Ammon's horn (tissue), 1 donor: ENCODE measurements at places on chromosomes 3 and 15.

- peak; percentile 95 for DNase-seq
Measured at GRCh38 chr15:68875377-68876116, 54.8 kb upstream of the SPESP1 start.

- no peak for DNase-seq
Measured at GRCh38 chr3:52072020-52072419, 15.6 kb upstream of the DUSP7 start.

- no peak for DNase-seq
Measured at GRCh38 chr3:134038071-134038491, 8.4 kb upstream of the SLCO2A1 start.

- no peak for DNase-seq
Measured at GRCh38 chr15:29914511-29914926, 92.3 kb upstream of the TJP1 start.

DNA sequence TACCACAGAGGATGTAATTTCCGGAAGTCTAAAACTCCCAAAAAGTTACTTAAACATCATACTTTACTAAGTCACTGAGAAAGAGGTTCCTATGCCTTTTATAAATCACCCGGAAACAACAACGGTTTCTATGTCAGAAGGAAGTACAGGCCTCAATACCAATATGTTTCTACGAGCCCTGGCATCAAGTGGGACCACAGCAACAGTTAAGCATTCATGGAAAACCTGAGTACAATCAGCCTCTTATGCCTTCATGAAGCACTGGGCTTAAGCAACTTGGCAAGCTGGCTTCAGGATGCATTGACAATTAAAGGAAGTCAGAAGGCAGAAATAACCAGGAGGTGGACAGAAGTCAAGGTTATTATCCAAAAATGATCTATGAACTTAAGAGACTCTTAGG, 19.1 kb upstream of the B3GNT5 start:
- DNase-seq: peak; percentile 68

GRCh38 chr3:38120693-38121450, 16.1 kb downstream of the ACAA1 start:
- no peak for DNase-seq

GRCh38 chr15:56640549-56640948, 92.8 kb downstream of the ZNF280D start:
- no peak for DNase-seq

GRCh38 chr15:45009046-45009445, 13.9 kb upstream of the SORD start:
- no peak for DNase-seq

DNA sequence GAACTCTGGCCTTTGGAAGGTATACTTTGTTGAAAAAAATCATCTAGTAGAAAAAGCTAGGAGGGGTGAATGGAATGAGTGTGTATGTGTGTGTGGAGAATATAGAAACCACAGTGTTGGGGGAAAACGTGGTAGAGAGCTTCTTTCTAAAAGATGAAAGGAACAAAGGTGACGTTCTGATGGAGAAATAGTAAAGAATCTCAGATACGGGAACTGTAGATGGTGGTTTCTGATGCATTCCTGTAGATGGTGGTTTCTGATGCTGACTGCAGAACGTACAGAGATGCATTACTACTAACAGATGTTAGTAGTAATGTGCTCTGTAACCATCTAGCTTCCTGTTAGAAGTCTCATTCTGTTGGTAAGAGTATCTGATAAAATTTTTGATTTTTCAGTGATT, 60.2 kb downstream of the VPS8 start:
- no peak for DNase-seq

DNA sequence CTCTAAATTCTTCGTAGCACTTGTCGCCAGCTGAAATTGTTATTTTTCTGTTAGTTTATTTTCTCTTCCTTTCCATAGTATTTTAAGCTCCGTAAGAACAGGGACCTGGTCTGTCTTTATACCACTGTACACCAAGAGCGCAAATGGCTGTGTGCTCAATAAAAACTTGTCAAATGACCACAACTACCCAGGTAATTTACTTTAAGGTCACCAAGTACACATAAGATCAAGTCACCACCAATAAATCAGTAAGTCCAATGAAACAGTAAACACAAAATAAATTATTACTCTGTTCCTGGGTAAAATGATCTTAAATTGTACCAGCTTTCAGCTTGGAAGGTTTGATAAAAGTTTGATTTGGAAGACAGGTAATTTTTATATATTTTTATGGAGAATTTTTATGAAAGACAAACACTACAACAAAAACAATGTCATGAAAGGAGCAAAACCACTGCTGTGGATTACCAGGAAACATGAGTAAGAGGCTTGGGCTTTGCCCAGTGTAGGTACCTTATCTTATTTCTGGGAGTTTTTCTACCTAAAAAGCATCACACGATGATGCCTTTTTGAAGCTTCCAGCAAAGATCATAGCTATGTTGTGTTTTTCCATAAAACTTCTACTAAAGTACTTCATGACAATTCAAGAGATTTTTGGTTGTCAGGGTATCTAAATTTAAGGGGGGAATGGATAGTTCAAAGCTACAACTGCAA, 406.8 kb downstream of the SHQ1 start:
- no peak for DNase-seq

DNA sequence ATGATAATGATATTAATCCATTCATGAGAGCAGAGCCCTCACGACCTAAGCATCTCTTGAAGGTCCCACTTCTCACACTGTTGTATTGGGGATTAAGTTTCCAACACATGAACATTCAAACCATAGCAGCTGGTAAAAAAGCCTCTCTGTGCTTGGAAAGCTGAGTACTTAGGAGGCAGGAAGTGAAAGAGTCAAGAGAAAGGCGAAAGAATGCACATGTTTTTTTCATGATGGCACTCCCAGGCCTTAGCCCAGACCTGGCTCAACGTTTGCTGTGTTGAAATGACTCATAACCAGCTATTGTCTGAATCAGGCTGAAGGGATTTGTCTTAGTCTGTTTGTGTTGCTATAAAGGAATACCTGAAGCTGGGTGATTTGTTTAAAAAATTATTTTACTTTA, 84.4 kb upstream of the RGMA start:
- no peak for DNase-seq

DNA sequence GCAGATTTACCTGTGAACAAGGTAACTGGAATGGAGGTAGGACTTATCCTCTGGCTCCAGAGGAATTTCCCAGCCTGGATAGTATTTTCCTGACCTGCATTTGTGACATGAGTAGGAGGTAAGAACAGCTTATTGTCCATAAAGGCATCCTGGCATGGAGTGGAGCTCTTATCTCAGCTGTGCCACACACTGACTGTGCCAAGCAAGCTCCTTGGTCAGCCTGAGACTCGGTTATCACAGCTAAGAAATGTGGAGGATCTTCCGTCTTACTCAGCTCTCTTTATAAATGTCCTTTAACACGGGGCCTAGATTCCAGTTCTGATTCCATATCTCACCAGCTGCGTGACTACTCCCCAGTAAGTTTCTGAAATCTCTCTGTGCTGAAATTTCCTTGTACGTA, 38.9 kb downstream of the SLCO3A1 start:
- no peak for DNase-seq

- no peak for DNase-seq
Measured at GRCh38 chr3:132134611-132135010, 99.8 kb upstream of the CPNE4 start.

DNA sequence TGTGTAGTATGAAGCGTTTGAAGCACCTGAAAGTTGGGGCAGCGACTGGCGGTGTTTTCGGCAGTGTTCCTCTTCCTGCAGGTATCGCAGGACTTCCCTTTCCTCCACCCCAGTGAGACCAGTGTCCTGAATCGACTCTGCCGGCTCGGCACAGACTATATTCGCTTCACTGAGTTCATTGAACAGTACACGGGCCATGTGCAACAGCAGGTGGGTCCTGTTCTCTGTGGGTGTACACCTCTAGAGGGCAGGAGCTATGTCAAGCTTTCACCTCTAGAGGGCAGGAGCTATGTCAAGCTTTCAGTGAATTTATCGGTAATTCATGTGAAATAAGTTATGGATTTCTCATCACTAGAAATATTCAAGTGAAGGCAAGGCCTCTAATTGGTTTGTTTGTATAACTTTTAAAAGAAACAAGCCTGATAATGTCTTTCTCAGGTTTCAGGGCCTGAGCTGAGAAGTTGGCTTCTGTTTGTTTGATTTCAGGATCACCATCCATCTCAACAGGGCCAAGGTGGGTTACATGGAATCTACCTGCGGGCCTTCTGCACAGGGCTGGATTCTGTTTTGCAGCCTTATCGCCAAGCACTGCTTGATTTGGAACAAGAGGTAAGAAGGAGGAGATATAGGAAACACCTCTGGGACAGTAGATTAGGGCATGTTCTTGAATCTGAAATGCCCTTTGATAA, 5.3 kb downstream of the TUBGCP4 start:
- DNase-seq: peak; percentile 14

DNA sequence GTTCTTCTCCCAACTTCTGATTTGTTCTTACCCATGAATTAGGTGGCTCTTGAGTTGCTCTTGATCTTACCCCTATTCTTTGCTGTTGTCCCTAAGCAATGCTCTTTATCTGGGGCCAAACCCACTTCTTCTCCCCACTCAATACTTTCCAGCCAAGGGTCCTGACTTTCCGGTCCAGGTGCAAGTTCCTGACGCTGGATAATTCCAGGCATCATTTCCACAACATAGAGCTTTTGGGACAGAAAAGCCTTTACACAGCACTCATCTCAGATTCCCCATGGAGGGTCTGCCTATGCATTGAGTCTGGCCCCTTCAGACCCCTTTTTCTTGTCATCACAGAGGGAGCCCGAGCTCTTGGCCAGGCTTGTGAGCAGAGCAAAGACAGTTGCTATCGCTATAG, 85.4 kb upstream of the BOC start:
- DNase-seq: no peak

- no peak for DNase-seq
Measured at GRCh38 chr3:189516039-189516438, 115.2 kb upstream of the TP63 start.

GRCh38 chr3:184172681-184173373, 1.8 kb upstream of the AP2M1 start:
- DNase-seq: no peak

DNA sequence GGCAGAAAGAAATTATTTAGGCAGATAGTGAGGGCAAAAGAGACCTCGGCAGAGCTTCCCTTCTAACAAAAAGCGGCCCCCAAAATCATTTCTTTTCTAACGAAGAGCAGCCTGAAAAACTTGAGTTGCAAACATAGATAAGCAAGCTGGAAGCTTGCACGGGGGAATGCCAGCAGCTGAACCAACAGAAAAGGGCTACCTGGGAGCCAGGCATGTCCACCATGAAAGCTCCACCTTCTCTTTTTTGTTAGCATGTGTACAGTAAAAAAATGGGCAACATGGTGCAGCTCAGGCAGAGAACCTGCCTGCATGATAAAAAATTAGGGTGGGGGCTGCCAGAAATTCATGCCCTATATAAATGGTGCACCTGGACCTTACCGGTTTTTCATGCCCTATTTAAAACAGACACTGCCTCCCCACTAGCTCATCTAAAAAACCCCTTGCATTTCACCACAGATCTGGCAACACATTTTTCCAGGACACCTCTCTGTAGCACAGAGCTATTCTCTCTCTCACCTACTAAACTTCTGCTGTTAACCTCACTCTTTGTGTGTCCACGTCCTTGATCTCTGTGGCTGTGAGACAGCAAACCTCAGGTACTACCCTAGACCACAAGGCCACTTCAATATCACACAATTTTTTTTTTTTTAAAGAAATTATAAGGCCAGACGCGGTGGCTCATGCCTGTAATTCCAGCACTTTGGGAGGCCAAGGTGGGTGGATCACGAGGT, 18.7 kb downstream of the SLC33A1 start:
- DNase-seq: no peak

DNA sequence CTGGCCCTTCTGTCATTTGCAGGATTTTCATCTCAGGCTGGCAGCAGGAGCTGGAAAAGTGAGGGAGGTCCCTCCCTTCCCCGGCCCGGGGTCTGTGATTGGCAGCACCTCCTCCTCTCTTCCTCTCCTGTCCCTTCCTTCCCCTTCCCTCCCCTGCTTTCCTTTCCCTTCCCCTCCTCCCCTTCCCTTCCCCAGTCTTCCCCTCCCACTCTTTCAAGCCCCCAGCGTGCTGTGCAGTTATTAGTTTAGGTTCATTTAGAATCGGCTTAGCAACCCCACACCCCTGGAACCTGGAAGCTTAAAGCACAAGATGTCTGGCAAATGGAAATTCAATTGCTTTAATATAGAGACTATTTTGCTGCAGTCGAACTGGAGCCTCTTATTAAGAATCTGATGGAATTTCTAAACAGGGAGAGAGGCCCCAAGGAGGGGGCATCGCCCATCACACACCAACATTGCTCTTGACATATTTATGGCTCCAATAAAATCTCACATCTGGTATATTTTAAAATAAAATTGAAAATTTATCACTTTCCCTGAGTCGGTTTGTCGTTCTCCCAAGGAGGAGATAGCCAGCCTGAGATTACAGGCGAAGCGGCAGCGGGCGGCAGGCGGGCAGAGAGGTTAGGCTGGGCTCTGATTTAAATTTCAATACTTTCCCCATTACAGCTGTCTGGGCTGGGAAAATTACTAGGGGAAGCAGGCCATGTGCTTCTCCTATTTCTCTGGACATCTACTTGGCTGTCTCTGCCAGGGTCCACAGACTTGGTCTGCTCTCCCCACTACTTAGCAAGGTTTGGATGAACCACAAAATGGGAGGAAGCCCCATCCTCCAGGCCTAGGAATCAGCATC, 98.9 kb downstream of the LINGO1 start:
- DNase-seq: no peak

GRCh38 chr15:78957416-78958093, 12.7 kb upstream of the CTSH start:
- no peak for DNase-seq

- DNase-seq: no peak
Measured at GRCh38 chr3:111454551-111454950, 87.4 kb upstream of the CD96 start.

GRCh38 chr3:88231207-88231606, 81.4 kb downstream of the C3orf38 start:
- no peak for DNase-seq

DNA sequence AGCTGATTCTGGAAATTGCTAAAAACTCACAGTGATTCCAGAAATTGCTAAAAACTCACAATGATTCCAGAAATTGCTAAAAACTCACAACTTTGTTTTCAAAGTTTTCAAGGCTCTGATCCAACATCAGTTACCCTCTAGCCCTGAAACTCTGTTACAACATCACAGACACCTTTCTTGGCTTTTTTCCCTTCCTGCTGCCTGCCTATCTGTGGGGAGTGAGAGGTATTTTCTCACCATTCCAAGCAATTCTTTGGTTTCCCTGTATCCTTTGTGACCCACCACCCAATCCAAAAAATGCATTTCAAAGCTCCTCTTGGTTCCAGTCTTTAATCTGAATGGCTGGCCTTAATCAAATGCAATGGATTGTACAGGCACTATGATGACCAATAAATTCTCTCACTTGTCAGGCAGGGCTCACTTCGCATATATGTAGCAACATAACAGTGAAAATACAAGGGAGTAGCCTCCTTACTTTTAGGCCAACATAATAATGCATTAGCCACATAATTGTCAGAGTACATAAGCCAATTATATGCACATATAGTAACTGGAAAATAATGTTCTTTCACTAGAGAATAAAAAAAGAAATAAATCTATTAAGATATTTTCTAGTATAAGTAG, 1139.0 kb downstream of the ROBO2 start:
- DNase-seq: no peak

DNA sequence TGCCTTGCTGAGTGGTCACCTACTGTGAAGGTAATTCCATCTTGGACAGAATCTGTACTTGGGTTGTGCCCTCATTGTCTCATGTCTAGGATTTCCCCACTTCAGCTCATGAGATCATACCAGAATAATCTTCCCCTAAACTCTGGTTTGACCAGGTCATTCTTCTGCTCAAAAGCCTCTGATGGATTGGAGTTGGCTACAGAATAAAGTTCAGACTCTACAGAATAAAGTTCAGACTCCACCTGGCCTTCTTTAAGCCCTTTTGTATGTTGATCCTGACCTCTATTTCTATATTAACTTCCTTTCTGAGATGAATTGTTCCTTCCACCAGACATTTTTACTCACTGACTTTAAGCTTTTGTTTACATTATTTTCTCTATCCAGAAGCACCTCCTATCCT, 6.4 kb upstream of the GLCE start:
- DNase-seq: no peak
